ENCODE measurements at places on chromosomes 13 and 19.

DNA sequence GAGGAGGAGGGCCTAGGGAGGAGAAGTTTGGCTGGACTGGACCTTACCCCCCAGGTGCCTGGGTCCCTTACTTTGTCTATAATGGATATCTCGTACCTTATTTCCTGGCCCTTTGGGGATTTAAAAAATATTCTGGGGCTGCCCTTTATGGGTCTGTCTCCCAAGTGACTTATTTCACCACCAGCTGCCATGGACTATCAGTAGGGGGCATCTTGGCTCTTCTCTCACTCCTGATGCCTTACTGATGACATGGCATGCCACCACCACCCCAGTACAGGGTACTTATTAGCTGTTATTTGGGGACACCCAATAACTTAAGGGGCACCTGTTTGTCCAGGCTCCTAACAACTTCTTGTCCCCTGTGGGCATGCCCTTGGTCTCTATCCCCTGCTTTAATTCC lies 38.0 kb downstream of the NFIX start:
- DNase-seq = no peak

DNA sequence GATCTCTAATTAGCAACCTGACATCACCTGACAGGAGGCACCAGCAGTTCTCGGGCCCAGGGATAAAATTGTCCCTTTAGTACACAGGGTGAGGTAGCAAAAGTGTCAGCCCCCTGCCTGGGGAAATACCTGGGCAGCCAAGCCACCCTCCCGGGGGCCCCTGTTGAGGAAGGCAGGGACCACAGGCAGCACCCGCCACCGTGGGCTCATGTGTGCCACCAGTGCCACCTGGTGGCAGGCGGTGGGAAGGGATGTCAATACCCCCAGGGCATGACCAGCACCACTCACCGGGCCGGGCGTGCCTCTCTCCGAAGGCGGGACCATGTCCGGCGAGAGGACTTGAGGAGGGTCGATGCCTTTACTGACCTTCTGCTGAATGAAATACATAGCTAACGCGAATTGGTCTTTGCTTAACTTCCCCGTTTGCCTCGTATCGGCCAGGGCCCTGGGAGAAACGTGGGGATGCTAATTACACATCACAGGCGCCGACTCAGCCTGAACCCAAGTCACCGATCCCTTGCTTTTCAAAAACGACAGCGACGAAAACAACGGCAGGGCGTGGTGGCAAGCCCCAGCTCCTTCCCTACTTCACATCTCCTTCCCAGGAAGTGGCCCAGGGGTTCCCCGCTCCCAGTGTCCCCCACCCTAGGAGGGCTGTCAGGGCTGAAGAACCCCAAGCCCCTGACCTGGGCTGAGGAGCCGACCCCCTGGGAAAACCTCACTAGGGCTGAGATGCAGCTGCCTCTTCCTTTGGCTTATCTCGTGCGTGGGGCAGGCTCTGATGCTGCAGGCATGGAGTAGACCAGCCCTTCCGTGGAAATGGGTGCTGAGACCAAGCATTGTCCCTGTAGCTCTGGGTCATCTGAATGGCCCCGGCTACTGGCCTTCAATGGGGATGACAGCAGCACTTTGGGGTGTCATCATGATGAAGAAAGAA lies 53.8 kb downstream of the EPS15L1 start:
- DNase-seq = peak; percentile 27

GRCh38 chr13:31775148-31775547 lies 35.8 kb downstream of the RXFP2 start:
- no peak for DNase-seq

DNA sequence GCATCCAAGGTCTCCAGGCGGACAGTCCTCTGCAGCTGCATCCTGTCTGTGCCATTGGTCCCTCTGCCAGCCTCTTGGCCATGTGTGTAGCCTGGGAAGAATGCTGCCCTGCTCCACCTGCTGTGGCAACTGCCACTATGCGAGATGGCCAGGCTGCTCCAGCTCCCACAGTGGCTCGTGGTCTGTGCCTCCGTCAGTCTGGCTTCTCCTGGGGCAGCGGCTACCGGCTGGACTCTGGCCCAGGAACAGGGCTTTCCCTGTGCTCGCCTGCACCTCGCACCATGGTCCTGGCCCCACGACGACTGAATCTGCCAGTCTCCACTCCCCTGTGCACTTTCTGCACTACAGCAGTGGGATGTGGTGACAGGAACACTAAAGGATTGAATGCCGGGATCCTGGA lies 26.7 kb upstream of the FFAR2 start:
- DNase-seq = no peak

- no peak for DNase-seq
Observed at GRCh38 chr13:114119196-114119595, 13.2 kb downstream of the RASA3 start.

GRCh38 chr13:87005511-87005910 lies 665.7 kb upstream of the SLITRK5 start:
- no peak for DNase-seq

DNA sequence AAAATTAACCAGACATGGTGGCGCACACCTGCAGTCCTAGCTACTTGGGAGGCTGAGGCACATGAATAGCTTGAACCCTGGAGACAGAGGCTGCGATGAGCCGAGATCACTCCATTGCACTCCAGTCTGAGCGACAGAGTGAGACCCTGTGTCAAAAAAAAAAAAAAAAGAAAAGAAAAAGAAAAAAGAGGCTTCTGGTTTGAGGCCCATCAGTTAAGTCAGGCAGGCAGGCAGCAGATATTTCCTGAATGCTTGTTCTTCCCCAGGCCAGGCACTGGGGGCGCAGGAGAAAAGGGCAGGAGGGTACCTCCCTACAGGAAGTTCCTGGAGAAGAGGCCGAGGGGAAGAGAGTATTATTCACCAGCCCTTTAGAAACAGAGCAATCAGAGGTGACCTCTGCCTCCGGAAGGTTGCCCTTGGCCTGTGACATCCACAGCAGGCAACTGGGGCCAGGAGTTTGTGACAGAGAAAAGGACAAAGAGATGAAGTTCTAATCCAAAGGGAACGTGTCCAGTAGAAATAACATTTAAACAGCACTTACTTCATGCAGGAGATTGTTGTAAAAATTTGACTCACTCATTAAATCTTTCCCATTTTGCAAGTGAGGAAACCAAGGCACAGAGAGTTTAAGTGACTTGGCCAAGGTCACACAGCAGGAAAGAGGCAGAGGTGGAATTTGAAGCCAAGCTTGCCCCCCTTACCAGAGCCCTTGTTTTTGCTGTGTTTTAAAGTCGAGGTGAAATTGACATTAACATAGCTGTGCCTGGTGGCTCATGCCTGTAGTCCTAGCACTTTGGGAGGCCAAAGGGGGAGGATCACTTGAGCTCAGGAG lies 4.3 kb upstream of the RLN3 start:
- no peak for DNase-seq

Data from stimulated activated CD8-positive, alpha-beta memory T cell treated with anti-CD3 and anti-CD28 coated beads, Interleukin-15, amount 100 ng/mL, for 4 hours (primary cell).